ENCODE measurements at places on chromosomes 6 and 20.

DNA sequence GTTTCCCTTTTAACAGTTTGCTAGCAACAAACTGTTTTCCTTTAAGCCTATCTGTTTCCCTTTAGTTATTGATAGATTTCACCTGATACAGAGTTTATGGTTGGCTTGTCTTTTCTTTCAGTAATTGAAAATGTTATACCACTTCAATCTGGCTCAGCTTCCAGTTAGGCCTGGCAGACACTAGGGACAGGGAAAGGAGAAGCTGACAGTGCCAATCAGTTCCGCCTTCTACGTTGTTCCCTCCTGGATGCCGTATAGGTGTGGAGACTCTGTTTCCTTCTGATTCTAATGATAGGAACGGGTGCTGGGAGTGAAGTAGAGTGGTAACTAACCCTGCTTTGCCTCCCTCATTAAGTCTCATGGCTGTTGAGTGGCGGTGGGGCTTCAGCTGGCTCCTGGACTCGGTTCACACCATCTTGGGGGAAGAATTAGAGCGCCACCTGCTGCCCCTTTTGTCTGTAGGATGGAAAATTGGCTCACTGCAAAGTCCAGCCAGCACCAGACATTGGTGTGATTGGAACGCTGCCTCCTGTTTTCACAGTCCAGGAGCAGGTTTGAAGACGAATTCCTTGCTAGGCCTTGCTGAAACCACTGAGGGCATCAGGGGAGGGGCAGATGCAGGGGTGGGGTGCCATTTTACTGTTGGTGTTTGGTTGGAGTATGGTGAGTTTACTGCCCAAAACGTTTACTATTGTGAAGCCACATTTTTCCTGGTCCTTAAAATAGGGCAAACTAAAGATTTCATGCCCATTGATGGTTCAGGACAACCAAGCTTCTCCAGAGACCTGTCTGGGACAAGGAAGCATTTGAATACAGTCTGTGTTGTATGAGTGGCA is 1729.5 kb downstream of the GRIK2 start:
- DNase-seq: peak; percentile 61

GRCh38 chr20:22949331-22950109 is 85.6 kb upstream of the SSTR4 start:
- DNase-seq: peak; percentile 21

DNA sequence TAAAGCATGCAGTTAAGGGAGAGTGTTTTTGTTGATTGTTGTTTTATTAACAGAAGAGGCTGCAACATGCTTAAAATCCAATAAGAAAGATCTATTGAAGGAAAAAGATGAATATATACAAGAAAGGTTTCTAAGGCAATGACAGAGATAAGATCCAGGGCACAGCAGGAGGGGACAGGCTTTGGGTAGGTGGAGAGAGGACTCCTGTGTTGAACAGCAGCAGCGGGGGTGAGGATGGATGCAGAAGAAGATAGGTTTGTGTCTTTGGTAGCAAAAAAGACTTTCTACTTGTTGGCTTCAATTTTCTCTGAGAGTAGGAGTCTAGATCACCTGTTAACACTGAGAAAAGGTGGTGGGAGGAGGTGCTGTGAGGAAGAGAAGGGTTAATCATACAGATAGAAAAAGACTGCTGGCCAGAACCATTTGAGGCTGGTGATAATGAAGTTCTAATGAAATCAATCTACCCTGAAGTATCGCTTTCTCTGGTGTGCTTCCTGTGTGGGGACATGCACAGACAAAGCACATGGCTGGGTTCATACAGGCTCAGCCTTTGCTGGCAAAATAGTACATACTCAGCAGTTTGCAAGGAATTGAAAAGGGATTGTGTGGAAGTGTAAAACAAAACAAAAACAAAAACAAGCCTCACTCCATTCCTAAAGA is 17.2 kb upstream of the DST start:
- DNase-seq: no peak

GRCh38 chr6:63919556-63920110 is 284.0 kb downstream of the PHF3 start:
- DNase-seq: no peak

DNA sequence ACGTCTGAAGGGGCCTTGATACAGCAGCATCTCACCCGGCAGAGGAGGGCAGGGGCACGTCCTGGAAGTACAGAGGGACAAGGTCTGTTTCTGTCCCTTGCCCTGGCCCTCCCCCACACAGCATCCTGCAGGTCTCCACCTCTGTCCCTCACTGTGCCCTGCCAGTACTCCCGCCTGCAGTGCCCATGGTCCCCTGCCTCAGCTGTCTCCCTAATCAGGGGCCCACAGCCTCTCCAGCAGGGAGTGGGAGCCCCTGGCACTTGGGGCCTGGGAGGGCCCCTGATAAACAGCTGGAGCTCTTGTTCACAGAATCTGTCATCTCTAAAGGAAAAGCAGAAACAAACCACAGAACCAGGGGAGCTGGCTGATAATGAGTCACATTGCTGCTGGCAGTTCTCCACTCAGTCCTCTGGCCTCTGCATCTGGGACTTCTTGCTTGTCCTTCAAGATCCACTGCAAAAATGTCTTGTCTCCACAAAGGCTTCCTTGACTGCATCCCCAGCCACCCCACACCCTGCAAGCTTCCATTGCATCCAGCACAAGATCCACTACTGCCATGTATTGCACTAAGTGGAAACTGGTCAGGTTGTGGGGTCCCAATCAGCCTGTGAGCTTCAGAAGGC is 33.2 kb upstream of the TAF8 start:
- DNase-seq: peak; percentile 77

DNA sequence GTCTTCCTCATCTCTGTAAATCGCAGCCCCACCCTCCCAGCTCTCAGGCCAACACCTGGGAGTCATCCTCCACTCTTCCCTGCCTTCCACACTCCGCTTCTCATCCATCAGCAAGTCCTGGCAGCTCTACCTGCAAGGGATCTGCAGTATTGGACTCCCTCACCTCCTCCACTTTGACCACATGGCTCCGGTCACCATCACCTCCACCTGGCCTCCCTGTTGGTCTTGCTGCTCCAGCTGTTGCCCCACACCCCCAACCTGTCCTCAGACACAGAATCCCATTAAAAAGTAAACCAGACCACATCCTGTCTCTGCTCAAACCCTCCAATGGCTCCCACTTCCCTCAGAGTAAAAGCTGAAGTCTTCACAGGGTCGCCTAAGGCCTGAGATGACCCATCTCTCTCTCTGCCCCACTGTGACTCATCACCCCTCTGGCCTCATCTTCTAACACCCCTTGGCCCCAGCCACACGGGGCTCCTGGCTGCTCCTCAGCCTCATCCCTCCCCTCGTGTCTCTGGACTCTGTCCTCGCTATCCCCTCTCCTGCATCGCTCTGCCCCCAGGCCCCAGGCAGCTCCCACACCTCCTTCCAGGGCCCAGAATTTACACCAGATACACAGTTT is 185.1 kb upstream of the SULF2 start:
- DNase-seq: peak; percentile 26

- no peak for DNase-seq
Measured at GRCh38 chr6:47032974-47033765, 9.0 kb downstream of the ADGRF1 start.

Data from fibroblast of skin of scalp (primary cell).